Activated CD4-positive, alpha-beta T cell treated with anti-CD3 and anti-CD28 coated beads for 4 hours (primary cell): ENCODE measurements at places on chromosomes 2 and 18.

GRCh38 chr2:30371028-30371689 lies 75.9 kb upstream of the LCLAT1 start:
- DNase-seq, result no peak

- DNase-seq, result peak; percentile 22
These were observed 15.4 kb upstream of the MLPH start for GRCh38 chr2:237471438-237472186.

DNA sequence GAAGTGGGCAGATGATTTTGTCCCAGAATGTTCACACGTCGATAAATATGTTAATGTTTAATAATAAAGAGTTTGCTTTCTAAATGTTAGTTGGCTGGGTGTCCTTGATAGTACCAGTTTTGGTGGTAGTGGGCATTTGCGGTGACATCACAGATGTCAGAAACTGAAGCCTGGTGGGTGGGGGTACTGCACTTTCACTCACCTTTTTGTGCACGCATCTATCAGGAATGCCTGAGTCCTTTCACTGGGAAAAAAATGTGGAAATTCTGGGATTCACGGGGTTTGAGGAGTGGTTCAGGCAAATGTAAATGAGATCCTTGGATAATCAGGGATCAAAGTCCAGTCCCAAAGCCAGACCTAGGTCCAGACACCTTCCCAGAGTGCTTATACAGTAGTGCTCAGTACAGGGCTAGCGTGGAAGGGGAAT lies 3.2 kb downstream of the EPAS1 start:
- no peak for DNase-seq

- DNase-seq, result no peak
These were observed 56.7 kb upstream of the FHL2 start for GRCh38 chr2:105455488-105456003.
